ENCODE measurements at places on chromosomes 7 and 10.

- no peak for DNase-seq
Measured at GRCh38 chr10:110762849-110763211, 108.9 kb upstream of the PDCD4 start.

DNA sequence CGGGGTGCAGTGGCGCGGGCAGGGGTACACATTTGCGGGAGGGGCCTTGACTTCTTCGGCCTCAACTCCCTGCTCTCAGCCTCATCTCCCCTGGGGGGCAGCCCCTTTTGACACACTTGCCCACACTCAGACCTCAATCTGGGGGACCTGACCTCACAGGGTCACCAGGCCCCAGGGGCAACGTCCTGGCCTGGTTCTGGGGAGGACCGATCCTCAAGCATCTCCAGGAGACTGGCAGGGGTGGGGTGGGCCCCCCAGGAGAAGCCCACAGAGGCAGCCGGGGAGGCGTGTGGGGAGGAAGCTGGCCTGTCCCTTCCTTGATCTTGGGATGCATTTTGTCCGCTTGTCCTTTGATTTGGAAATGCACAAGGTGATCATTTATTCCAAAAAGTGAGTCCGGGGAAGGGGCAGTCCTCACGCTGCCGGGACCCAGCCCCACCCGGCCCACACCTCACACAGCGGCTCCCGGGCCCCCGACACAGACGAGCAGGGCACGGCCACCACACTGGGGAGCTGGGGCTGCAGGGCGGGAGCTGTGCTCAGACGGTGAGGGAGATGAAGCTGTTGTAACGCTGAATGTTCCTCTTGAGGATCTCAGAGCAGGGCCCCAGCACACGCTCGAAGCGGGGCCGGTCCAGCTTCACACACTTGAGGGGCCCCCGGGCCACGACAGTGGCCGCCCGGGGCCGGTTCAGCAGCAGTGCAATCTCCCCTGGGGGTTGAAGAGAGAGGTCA, 30.4 kb upstream of the PDGFA start:
- no peak for DNase-seq

- no peak for DNase-seq
Measured at GRCh38 chr7:84712374-84713121, 474.3 kb downstream of the SEMA3D start.

- no peak for DNase-seq
Measured at GRCh38 chr7:130476297-130477150, 15.4 kb upstream of the MEST start.

DNA sequence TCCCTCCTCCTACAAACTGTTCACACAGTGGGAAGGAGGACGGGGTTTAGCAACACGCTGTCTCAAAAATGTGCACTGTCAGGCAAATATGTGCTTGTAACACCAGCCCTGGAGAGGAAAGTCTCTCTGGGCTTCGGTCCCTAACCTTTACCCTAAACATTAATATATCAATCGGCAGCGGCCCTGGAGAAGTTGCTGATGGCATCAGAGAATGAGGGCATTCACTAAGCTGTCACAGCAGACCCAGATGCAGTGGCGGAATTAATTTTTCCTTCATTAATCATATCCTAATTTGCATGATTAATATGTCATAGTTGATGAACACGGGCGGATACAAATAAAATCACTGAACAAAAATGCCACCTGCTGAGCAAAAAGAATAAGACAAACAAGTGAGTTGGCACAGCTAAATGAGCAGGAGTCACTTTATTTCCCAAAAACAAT, 45.2 kb upstream of the INSIG1 start:
- DNase-seq: no peak

GRCh38 chr10:25974897-25975459, 40.9 kb downstream of the MYO3A start:
- no peak for DNase-seq

GRCh38 chr7:55211726-55212125, 153.4 kb upstream of the LANCL2 start:
- DNase-seq: no peak

GRCh38 chr10:103837370-103838069, 17.9 kb downstream of the SH3PXD2A start:
- no peak for DNase-seq

DNA sequence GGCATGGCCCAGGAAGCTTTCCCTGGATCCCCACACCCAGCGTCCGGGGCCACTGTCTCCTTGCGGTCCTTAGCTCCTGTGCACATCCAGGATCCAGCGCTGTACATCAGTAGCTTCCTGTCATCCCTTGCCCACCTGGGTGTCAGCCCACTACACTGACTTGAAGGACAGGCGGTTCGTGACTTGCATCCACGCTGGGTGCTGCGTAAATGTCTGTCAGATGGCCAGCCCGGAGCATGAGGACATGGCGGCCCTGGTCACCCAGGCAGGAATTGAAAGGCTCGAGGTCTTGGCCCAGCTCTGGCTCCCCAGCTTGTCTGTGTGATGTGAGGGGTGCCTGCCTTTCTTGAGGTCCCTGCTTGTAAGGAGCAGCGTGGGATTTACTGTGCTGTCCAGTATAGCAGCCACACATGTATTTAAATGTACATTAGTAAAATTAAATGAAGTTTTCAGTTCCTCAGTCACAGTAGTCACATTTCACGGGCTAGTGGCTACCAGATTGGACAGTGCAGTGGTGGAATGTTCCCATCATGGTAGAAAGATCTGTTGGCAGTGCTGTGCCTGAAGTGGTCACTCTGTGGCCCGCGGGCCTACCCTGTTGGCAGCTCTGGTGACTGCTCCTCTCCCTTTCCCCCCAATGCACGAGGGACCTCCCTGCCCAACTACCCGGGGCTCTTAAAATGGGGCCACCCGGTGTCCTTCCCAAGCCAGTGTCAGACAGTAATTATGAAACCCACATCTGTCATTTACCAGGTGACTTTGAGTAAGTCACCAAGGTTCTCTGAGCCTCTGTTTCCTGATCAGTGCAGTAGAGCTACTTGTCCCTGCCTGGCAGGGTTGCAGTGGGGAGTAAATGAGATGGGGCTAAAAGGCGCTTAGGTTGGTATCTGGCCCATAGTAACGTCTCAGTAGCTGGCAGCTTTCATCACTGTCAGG, 97.8 kb upstream of the PPIF start:
- DNase-seq: no peak

DNA sequence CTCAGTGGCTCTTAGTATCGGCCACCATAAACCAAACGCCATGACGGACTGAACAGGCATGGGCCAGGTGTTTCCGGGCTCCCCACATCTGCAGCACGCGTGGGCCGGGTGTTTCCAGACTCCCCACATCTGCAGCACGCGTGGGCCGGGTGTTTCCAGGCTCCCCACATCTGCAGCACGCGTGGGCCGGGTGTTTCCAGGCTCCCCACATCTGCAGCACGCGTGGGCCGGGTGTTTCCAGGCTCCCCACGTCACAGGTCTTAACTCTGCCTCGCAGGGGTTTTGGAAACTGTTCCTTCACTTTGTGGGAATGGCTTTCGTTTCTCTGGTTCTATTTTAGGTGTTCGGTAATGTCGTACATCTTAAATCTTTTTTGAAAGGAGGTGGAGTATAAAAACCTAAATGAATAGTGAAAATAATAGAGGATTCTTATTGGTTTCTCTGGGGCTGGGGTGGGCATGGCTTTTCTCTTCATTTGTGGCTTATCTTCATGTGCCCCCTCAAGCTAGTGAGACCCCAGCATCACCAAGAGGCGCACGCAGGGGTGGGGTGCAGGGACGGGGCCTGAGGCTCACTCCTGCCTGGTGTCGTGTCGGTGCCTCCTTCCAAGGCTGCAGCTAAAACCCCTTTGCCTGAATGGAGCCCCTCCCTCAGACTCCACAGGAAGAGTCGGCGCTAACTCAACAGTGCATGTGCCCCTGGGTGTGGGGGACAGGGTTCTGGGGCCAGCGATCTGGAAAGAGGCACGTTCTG, 126.3 kb downstream of the WDR37 start:
- DNase-seq: no peak

GRCh38 chr7:3294432-3295100, 6.5 kb upstream of the SDK1 start:
- no peak for DNase-seq

DNA sequence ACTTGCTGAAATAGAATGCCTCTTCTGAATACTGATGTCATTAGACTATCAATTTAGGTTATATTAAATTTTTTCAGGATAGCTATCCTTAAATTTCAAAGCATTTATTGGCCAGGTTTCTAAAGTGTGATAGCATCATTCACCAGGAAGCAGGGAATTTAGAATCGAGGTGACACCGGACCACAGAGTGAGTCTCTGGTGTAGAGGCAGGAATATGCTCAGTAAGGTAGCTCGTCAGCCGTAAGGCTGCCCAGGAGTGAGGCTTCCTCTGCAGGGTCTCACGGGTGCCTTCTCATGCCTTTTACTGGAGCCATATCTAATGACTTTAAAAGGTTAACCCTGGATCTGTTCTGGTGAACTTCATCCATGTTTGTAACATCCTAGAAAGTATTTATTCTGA, 170.8 kb upstream of the KLF14 start:
- DNase-seq: no peak

- DNase-seq: no peak
Measured at GRCh38 chr7:120272701-120273475, at the start of gene KCND2. Gene KCND2 (plus strand): TSS chr7:120273175.

DNA sequence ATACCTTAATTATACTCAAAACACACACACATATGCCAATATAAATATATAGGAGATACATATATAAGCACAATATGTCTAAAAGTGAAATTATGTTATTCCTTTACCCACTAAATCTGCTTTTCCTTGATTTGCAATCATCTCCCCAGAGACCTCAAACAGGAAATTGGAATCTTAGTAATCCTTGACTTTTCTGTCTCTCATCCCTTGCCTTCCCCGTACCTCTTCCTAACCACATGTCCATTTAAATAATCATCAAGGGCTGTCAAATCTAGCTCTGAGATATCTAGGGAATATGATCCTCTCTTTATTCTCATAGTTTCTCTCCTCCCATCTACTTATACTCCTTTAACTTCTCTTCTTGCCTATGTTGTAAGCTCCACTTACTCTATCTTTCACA, 336.6 kb downstream of the HGF start:
- no peak for DNase-seq
